ENCODE measurements at places on chromosomes 6 and 20.

GRCh38 chr6:2793534-2794151 lies 28.4 kb downstream of the WRNIP1 start:
- no peak for DNase-seq

DNA sequence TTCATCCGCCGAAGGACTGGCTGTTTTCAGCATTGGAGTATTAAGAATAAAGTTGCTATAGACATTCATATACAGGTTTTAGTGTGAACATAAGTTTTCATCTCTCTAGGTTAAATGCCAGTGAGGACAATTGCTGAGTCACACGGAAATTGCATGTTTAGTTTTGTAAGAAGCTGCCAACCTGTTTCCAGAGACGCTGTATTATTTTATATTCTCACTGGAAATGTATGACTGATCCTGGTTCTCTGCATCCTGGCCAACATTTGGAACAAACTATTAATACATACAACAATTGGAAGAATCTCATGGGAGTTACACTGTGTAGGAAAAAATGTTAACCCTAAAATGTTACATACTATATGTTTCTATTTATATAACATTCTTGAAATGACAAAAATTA lies 16.7 kb upstream of the TGM6 start:
- no peak for DNase-seq

DNA sequence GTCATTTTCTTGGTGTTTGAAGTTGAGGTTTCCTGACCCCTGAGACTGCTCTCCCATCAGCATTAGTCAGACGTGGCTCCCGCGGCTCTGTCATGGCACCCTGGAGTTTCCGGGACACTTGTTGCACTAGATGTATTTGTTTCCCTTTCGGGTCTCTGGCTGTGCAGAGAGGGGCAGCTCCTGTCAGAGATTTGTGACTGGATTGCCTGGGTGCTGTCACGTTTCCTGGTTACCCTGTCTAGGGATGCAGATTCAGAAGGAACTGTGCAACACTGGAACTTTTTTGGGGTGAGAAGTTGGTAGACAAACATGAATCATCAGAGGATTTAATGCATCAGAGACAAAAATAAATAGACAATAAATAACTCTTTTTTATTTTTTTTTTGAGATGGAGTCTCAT lies 431.8 kb upstream of the MAN1A1 start:
- no peak for DNase-seq

GRCh38 chr6:157831424-157832249 lies 8.6 kb downstream of the SNX9 start:
- DNase-seq, result no peak

- DNase-seq, result no peak
Measured at GRCh38 chr6:92723390-92723931, 695.9 kb downstream of the EPHA7 start.

- DNase-seq, result no peak
Measured at GRCh38 chr6:46989398-46989797, 52.7 kb downstream of the ADGRF1 start.

GRCh38 chr6:11428371-11428770 lies 109.2 kb upstream of the TMEM170B start:
- no peak for DNase-seq

DNA sequence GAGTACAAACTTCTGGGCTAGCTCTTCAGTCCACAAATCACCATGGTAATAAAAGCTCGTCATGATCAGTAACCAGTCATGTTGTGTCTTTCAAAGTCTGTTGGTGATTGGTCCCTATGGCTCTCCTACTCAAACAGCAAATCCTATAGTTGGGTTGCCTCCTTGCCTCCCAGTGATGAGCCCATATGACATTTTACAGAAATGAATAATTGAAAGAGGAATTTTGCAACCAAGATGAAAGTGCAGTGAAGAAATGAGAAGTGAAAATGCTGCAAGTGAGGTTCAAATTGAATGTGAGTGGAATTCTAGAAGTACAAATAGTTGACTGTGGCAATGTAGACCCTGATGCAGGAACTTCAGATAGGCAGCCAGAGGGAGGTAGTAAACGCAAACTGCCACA lies 5.1 kb upstream of the SIRPD start:
- no peak for DNase-seq

- DNase-seq, result no peak
Measured at GRCh38 chr20:24700166-24700860, 230.9 kb downstream of the SYNDIG1 start.

DNA sequence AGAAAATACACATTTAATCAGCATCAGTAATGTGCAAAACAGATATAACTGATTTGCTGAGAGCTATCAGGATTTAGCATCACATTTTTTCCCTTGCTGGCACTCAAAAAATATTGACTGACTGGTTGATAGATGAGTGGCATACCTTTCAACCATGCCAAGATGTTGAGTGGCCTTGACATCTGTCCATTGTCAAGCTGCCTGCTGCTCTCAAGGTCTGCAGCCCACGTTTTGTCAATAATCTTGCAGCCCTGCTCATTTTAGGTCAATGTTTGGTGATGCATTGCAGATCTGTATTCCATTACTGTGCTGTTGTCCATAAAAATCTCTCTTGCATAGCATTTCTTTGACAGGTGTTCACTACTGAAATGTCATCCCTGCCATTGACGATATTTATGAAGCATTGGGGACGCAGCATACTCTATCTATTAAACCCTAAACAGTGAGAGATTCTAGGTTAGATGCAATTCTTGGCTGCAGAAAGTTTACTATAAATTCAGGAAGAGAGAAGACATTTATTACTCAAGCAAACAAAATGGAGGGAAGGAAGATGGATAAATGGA lies 111.6 kb downstream of the BFSP1 start:
- no peak for DNase-seq

DNA sequence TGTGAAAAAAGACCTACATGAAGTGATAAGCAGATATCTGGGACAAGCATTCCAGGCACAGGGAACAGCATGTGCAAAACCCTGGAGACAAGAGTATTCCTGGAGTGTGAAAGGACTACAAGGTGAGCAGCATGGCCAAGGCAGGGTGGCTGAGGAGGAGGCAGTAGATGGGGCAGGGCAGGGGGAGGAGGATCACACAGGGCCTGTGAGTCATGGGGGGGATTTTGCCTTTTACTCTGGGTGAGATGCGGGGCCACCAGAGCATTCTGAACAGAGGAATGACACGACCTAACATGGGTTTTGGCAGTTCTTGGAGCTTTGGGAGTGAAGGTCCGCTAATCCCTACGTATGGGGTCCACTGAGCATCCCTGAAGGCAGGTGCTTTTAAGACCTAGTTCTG lies 69.8 kb upstream of the CCN6 start:
- DNase-seq, result no peak

DNA sequence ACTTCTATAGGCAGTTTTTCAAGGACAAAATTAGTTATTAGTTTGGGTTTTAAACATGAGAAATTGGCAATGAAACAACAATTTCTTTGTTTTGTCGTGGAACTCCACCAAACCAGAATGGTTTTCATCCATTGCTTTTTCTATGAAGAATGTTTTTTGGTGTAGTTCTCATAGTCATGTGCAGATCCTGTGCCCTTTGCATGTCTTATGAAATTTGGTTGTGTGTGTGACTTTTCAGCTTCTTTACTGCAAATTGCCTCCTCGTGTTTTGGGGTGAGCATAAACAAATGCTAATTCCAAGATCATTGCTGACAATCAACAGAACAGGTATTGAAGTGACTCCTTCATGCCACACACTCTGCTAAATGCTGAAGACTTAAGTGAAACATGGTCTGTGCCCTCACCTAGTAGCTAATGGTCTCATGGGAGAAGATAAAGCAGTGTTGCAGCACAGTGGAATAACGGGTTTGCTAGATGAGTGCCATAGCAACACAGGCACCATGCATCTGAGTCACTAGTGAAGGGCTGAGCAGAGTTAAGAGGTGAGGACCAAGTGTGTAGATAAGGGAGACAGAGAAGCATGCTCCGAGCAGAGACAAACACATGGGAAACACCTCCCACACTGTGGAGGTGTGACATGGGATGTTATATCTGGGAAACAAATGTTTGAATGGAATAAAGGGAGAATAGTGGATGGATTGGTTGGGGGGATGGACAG lies 120.0 kb downstream of the SLC16A10 start:
- DNase-seq, result no peak

DNA sequence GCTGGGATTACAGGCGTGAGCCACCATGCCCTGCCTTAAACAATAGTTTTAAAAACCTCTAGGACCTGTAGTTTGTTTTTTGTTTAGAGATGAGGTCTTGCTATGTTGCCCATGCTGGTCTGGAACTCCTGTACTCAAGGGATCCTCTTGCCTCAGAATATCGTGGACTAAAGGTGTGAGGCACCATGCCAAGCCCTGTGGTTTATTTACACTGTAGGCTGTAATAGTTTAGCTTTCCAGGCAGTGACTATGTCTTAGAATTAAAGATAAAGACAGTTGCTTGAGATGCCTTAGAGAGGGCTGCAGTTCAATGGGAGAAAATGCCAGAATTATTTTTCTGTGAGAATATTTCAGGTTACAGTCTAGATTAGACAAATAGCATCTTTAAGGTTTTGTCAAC lies 72.9 kb downstream of the SGK1 start:
- DNase-seq, result no peak

- DNase-seq, result no peak
Measured at GRCh38 chr20:24825591-24825990, 123.5 kb upstream of the CST7 start.

DNA sequence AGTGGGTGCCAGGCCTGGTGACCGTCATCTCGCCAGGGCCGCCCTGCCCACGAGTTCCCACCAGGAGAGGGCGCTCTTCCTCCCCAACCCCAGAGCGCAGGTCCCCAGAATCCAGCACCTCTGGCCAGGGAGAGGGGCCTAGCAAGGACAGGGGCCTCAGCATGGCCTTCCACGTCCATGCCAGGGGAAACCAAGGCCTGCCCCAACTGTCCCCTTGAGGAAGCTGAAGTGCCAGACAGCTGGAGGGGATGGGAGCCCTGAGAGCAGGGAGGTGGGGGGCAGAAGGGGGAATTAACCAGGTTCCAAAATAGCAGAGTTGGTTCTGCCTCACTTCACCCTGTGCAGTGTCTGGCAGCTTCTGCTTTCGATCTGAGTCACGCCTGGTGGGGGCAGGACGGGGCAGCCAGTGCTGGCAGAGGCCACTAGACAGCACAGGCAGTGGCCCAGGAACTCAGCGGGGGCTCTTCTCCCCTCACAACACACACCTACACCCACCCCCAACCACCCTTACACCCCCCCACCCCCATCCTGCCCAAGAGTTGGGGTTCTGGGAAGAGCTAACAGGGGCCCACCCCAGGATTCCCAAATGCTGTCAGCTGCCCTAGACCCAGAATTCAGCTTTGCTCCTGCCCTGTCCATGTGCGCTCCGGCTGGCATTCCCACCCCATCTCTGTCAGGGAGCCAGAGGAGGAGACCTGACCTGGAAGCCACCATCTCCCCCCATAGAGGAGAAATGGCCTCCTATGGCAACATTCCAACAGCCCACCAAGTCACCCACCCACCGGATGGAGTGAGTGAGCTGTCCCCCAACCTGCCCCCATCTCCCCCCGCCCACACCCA lies 29.2 kb downstream of the TFEB start:
- DNase-seq, result peak; percentile 96

DNA sequence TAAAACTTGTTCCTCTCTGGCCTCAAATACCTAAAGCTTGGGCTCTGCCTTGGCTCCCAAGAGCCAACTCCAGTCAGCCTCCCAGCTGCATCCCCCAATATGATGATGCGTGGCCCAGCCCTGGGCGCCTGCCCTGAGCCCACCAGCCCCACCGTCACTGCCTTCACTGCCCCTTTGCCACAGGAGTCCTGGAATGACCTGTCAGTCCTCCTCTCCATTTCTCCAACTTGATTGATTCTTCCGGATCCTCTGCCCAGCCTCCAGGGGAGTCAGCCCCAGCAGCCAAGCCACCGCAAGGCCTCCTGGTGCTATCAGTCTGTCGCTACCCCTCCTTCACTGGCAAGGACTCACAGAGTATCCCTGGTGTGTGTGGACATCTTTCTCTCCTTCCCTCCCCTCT lies 96.7 kb upstream of the PMEPA1 start:
- no peak for DNase-seq

- no peak for DNase-seq
Measured at GRCh38 chr6:154341871-154342270, 14.7 kb downstream of the IPCEF1 start.

- DNase-seq, result no peak
Measured at GRCh38 chr6:29153083-29153482, 17.6 kb upstream of the OR2J2 start.

DNA sequence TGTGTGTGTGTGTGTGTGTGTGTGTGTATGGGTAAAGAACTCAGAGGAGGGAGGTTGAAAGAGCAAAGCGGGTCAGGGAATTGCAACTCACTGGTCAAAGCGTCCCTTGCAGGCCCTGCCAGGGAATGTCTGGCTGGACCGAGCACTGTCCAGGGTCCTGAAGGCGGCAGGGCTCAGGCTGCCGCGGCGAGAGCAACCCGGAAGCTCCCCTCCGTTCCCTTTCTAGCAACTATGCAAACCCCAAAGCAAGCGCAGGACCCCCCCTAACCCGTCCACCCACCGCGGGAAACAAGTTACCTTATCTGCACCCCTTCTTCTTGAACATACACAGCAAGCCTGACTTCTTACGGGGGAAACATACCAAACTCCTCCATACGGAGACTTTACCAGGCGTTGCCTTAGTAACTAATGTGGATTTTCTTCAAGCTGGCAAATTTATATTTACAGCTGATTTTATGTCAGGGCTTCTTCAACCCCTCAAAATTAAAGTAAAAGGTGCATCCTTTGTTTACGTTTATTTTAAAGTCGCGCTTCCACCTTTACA lies 538 bp upstream of the GRM1 start:
- no peak for DNase-seq

- no peak for DNase-seq
Measured at GRCh38 chr6:45728674-45729073, 287.0 kb downstream of the CLIC5 start.

DNA sequence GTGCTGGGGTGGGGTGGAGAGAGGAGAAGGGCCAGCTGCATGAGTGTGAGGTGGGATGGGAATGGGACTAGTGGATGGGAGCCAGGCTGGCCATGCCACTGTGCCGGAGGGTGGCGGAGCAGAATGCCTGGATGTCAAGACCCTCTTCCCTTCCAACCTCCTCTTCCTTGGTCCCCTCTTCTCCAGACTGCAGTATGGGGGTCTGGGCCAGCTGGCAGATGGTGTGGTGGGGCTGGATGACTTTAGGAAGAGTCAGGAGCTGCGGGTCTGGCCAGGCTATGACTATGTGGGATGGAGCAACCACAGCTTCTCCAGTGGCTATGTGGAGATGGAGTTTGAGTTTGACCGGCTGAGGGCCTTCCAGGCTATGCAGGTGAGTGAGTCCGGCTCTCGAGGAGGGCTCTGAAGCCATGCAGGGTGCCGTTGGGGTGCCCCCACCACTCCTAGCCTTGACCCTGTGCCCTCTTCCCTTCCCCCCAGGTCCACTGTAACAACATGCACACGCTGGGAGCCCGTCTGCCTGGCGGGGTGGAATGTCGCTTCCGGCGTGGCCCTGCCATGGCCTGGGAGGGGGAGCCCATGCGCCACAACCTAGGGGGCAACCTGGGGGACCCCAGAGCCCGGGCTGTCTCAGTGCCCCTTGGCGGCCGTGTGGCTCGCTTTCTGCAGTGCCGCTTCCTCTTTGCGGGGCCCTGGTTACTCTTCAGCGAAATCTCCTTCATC lies 7.7 kb downstream of the DDR1 start:
- DNase-seq, result peak; percentile 19

GRCh38 chr6:150566486-150566885 lies 33.2 kb upstream of the PLEKHG1 start:
- no peak for DNase-seq

- DNase-seq, result no peak
Measured at GRCh38 chr6:157427969-157428368, 47.0 kb downstream of the ZDHHC14 start.

All from 8988T (cell line).